HCT116 (cell line): ENCODE measurements at places on chromosomes 4 and X. TPM values are rescaled to one million over a fixed set of nuclear protein-coding genes. Genes with fewer than 3 reads are reported as not detected.
A peak's percentile ranks its signal among the peaks of the same experiment; 100 is the strongest.

CDS1 gene
- 14.6 TPM for total RNA-seq

NPNT gene
- total RNA-seq: 15.8 TPM

MSANTD1 gene
- 0.71 TPM for total RNA-seq

CCDC110 gene
- 2.7 TPM for total RNA-seq

APLN gene
- 0.22 TPM for total RNA-seq

HTRA3 gene
- not detected for total RNA-seq

PAGE2B gene
- not detected for total RNA-seq

STK32B gene
- total RNA-seq: not detected

DNA sequence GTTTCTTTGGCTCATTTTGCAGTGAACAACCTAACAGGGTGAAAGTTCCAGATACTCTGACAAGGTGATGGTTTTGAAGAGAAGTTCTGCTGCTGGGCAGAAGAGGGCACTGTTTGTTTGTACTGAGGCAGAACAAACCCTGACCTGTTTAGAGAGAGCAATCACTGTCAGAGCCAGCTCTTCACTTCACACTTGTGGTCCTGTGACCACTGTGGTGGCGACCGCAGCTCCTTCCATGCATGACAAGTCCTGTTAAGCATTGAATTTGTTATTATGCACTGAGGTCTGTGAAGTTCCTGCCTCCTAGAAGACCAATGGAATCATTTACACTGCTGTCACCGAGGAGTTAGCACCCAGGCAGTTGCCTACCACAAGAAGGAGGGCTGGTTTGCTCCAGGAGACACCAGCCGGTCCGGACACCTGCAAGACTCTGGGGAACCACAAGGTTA lies 86.6 kb downstream of the ZNF330 start:
- no peaks in the 10 kb centered on the region for H3K4me1 ChIP-seq
- DNase-seq: peak; percentile 45
- H3K27me3 ChIP-seq: no peaks in the 10 kb centered on the region
- no peak overlapping the region for H3K27ac ChIP-seq
- H3K36me3 ChIP-seq: no peaks in the 10 kb centered on the region

DNA sequence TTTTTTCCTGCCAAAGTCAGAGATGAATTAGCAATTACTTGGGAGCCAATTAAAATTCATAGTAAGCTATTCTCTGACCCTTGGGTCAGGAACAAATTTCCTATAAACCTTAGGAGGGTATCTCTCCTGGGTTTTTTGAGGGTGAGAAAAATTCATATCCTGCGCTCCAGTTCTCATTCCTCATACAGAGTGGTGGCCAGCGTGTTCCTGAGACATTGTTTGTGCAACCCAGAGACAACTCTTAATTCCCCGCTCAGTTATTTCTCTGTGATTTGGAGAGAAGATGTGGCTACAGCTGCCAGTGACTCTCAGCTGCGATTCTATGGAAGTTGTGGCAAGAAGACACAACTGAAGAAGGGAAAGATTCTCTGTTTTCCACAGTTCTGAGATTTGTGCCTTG lies 37.9 kb upstream of the CBR4 start:
- DNase-seq: no peak
- no peaks in the 10 kb centered on the region for H3K36me3 ChIP-seq
- no peak overlapping the region for H3K4me3 ChIP-seq
- H3K4me1 ChIP-seq: no peaks in the 10 kb centered on the region
- H3K27ac ChIP-seq: no peak overlapping the region
- no peaks in the 10 kb centered on the region for H3K27me3 ChIP-seq

DNA sequence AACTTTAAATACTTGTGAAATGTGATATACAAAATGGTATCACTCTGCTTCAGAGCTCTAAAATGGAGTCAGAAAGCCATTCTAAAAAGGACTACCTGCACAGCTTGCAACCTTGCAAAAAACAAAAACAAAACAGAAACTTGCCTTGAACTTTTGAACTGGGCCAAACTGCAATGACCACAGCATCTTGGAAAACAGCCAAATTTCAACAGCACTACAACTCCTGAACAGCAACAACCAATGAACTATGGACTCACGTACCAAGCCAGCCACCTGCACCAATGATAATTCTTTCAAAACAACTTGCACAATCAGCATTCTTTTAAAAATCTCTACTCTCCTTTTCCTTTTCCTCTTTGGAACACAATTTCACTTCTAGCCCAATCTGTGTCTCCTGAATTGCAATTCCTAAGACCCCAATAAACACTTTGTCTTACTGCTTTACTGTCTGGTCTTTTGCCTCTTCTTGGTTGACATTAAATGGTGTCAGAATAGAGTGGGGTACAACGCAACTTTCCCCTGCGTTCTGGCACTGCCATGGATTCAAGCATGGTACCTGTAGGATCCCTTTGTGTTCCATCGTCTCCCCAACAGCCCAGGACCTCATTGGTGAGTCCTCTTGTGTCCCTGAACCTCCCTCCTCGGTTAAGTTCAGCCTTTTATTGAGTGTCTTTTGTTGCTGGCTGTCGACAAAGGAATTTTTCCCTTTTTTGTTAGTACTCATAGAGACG lies 35.7 kb upstream of the FMR1 start:
- H3K27me3 ChIP-seq: no peaks in the 10 kb centered on the region
- no peaks in the 10 kb centered on the region for H3K36me3 ChIP-seq
- H3K4me1 ChIP-seq: no peaks in the 10 kb centered on the region
- H3K27ac ChIP-seq: no peak overlapping the region

- H3K27ac ChIP-seq: no peak overlapping the region
- H3K4me1 ChIP-seq: no peaks in the 10 kb centered on the region
- DNase-seq: no peak
- H3K4me3 ChIP-seq: no peak overlapping the region
- no peaks in the 10 kb centered on the region for H3K36me3 ChIP-seq
Measured at GRCh38 chr4:169164669-169165415, 105.9 kb downstream of the SH3RF1 start.

- H3K27me3 ChIP-seq: no peaks in the 10 kb centered on the region
- peaks cover 81% of the 10 kb centered on the region for H3K4me1 ChIP-seq
- no peaks in the 10 kb centered on the region for H3K36me3 ChIP-seq
- DNase-seq: peak; percentile 78
Measured at GRCh38 chrX:70476934-70477733, 32.5 kb downstream of the DLG3 start.

DNA sequence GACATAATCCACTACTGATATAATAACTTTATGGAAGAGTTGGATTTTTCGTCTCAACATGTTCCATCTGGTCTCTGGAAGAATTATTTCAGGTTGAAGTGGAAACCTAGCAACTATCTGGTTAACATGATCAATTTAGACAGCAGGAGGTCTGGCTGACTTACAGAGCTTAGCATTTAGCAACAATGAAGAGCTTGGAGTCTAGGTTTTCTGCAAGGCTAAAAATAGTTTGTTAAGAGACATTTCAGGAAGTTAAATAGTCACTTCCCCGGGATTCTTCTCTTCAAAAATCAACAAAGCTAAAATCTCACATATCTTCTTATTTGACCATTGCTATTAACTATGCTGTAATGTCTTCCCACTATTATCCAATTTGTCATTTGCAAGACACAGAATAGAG lies 418.6 kb upstream of the DIPK2B start:
- no peaks in the 10 kb centered on the region for H3K27me3 ChIP-seq
- H3K27ac ChIP-seq: no peak overlapping the region
- no peak overlapping the region for H3K4me3 ChIP-seq

DNA sequence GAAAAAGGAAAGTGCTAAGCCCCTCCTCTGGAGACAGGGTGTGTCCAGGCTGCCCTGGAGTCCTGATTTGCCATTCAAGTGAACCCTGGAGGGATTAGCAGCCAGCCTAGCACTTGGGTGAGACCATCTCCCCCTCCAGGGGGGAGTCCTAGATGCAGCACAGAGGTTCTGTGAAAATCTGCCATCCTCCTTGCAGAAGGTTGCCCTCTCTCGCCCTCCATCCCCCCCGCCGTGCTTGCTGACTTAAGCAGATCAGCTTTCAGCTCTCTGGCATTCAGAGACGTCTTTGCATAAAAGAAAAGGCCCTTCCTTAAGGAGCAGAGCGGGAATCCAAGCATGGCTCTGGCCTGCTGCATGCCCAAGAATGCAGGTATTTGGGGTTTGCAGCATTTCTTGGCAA lies 102.1 kb upstream of the SCML1 start:
- H3K4me1 ChIP-seq: no peaks in the 10 kb centered on the region
- H3K27me3 ChIP-seq: no peaks in the 10 kb centered on the region
- no peak for DNase-seq
- no peak overlapping the region for H3K4me3 ChIP-seq
- H3K27ac ChIP-seq: no peak overlapping the region

- no peak overlapping the region for H3K27ac ChIP-seq
- H3K36me3 ChIP-seq: no peaks in the 10 kb centered on the region
- DNase-seq: no peak
- no peaks in the 10 kb centered on the region for H3K4me1 ChIP-seq
Measured at GRCh38 chr4:85092536-85092935, 126.0 kb upstream of the WDFY3 start.

GRCh38 chr4:83217721-83218522 lies 66.7 kb downstream of the COQ2 start:
- no peaks in the 10 kb centered on the region for H3K36me3 ChIP-seq
- H3K27ac ChIP-seq: no peak overlapping the region
- no peak for DNase-seq
- H3K4me3 ChIP-seq: no peak overlapping the region
- peaks cover 18% of the 10 kb centered on the region; the same call in 1 of the 2 replicates for H3K4me1 ChIP-seq

- H3K27me3 ChIP-seq: no peaks in the 10 kb centered on the region
- peaks cover 6% of the 10 kb centered on the region for H3K4me1 ChIP-seq
- H3K4me3 ChIP-seq: no peak overlapping the region
- H3K36me3 ChIP-seq: no peaks in the 10 kb centered on the region
Measured at GRCh38 chrX:10190367-10190766, 33.6 kb downstream of the CLCN4 start.

- H3K4me1 ChIP-seq: no peaks in the 10 kb centered on the region
- H3K27ac ChIP-seq: no peak overlapping the region
- H3K36me3 ChIP-seq: no peaks in the 10 kb centered on the region
- H3K4me3 ChIP-seq: no peak overlapping the region
- DNase-seq: peak; percentile 0
Measured at GRCh38 chrX:34300871-34301270, 168.8 kb upstream of the FAM47A start.

GRCh38 chr4:16194214-16194613 lies 32.1 kb downstream of the TAPT1 start:
- H3K4me3 ChIP-seq: no peak overlapping the region
- H3K27me3 ChIP-seq: no peaks in the 10 kb centered on the region
- H3K27ac ChIP-seq: no peak overlapping the region
- H3K36me3 ChIP-seq: no peaks in the 10 kb centered on the region
- H3K4me1 ChIP-seq: peaks cover 9% of the 10 kb centered on the region

- no peaks in the 10 kb centered on the region for H3K27me3 ChIP-seq
- no peaks in the 10 kb centered on the region for H3K36me3 ChIP-seq
- no peak overlapping the region for H3K4me3 ChIP-seq
- no peaks in the 10 kb centered on the region for H3K4me1 ChIP-seq
- no peak overlapping the region for H3K27ac ChIP-seq
- DNase-seq: peak; percentile 10
Measured at GRCh38 chr4:172850838-172851237, 317.8 kb upstream of the GALNT7 start.

DNA sequence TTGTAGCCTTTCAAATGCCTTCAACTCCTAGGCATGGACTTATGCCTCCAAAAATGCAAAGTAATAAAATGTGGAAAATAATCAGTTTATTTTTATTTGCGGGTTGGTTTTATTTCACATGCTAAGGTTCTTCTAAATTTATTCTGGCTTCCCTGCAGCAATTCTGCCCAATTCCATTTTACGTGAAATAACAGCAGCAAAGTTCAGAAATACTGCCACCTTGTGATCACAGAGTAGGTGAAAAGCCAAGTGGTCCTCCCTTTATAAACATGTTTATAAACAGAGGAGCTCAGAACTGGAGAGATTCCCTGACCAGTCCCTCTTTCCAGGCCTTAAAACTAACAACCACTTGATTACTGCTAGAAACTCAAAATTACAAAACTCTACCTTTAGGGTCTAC lies 14.7 kb upstream of the DCHS2 start:
- DNase-seq: peak; percentile 13
- H3K36me3 ChIP-seq: no peaks in the 10 kb centered on the region
- H3K4me3 ChIP-seq: no peak overlapping the region
- H3K27ac ChIP-seq: no peak overlapping the region
- H3K4me1 ChIP-seq: peaks cover 2% of the 10 kb centered on the region; the same call in 1 of the 2 replicates

GRCh38 chr4:113756005-113756410 lies 5.5 kb downstream of the CAMK2D start:
- H3K27me3 ChIP-seq: no peaks in the 10 kb centered on the region
- H3K4me1 ChIP-seq: peaks cover 23% of the 10 kb centered on the region
- H3K36me3 ChIP-seq: no peaks in the 10 kb centered on the region
- no peak for DNase-seq
- no peak overlapping the region for H3K4me3 ChIP-seq
- H3K27ac ChIP-seq: no peak overlapping the region

GRCh38 chrX:38805432-38806389 lies 4.5 kb downstream of the MID1IP1 start:
- DNase-seq: no peak
- H3K27ac ChIP-seq: peak overlapping the region; percentile 98
- peak overlapping the region; percentile 64 for H3K4me3 ChIP-seq
- peaks cover 5% of the 10 kb centered on the region; the same call in 1 of the 2 replicates for H3K36me3 ChIP-seq
- H3K4me1 ChIP-seq: peaks cover 13% of the 10 kb centered on the region
- H3K27me3 ChIP-seq: no peaks in the 10 kb centered on the region

GRCh38 chr4:2723751-2724150 lies 32.4 kb downstream of the TNIP2 start:
- H3K36me3 ChIP-seq: peaks cover 6% of the 10 kb centered on the region
- no peaks in the 10 kb centered on the region for H3K27me3 ChIP-seq
- no peak overlapping the region for H3K4me3 ChIP-seq
- DNase-seq: no peak

DNA sequence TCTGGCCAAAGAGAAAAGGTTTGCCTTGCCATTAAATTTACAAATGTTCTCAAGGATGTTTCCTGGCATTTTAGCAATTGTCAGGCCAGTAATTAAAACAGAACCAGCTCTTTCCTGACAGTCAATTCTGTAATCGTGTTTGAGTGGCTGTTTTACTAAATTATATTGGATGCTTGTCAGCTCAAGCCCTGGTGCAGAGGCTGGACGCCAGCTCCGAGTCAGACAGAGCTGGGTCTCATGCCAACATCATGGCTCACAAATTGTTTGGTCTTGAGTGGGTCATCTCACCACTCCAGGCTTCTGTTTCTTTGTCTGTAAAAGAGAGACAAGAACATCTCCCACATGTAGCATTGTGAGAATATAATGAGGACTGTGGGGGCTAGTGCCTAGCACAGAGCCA lies 190.3 kb upstream of the PSAPL1 start:
- peaks cover 3% of the 10 kb centered on the region for H3K4me1 ChIP-seq
- H3K27me3 ChIP-seq: peaks cover 8% of the 10 kb centered on the region; the same call in 1 of the 2 replicates
- no peaks in the 10 kb centered on the region for H3K36me3 ChIP-seq
- H3K4me3 ChIP-seq: no peak overlapping the region

DNA sequence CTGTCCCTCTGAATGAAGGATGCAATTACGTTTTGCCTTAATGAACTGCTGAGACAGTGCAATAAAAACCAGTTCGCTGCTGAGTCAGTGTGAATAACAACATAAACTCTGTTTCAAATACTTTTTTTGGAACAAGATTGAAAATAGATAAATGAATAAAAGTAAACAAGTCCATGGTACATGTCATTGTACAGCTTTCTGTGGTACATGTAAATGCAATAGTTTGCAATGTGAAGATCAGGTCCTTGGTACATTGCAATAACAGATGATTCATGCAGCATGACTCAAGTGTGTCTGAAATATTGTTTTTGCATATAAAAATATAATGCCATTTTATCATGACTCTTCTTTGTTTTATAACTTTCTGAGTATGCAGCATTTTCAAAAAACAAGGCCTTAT lies 193.4 kb upstream of the PACRGL start:
- H3K27me3 ChIP-seq: 0 out of 2 replicates have a peak, but pooled peaks cover 5% of the 10 kb centered on the region
- no peak for DNase-seq
- no peaks in the 10 kb centered on the region for H3K36me3 ChIP-seq
- H3K4me3 ChIP-seq: no peak overlapping the region
- no peaks in the 10 kb centered on the region for H3K4me1 ChIP-seq

- no peaks in the 10 kb centered on the region for H3K4me1 ChIP-seq
- no peaks in the 10 kb centered on the region for H3K36me3 ChIP-seq
- no peak for DNase-seq
- no peak overlapping the region for H3K4me3 ChIP-seq
- no peaks in the 10 kb centered on the region for H3K27me3 ChIP-seq
Measured at GRCh38 chrX:133608406-133608805, 193.1 kb upstream of the GPC4 start.
